ENCODE measurements at places on chromosomes 4 and X.
A peak's percentile ranks its signal among the peaks of the same experiment; 100 is the strongest.

DNA sequence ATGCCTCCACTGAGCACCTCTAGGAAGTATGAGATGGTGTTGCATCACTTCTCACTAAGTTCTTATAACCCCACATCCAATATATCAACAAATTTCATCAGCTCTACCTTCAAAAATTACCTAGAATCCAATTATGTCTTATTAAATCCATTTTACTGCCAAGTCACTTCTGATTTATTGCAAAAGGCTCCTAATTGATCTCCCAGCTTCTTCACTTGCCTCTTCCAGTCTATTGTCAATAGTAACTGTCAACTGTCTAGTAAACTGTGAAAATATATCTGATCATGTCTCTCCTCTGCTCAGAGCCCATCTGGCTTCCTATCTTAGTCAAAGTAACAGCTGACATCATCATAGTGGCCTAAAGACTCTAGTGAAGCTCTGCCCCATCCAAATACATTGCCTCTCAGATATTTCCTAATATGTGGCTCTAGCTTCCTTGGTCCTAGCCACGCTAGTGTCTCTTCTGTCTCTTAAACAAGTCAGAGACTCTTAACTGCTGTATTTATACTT, 414.5 kb upstream of the ATOH1 start:
- DNase-seq, result no peak

DNA sequence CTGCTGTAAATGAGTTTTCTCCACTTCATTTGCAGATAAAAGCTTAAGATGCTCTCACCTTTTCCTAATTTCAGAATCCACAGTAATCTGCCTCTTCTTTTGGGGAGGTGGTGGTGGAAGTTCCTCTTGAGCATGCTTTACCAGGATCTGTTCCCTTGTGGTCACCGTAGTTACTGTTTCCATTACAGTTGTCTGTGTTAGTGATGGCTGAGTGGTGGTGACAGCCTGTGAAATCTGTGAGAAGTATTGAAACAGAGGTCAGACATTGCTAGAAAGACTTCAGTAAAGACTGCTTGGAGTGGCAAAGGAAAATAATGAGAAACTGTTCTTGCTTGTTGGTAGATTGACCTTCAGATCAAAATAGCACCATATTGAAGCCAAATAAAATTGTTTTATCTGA, 666.2 kb downstream of the DMD start:
- DNase-seq, result no peak

DNA sequence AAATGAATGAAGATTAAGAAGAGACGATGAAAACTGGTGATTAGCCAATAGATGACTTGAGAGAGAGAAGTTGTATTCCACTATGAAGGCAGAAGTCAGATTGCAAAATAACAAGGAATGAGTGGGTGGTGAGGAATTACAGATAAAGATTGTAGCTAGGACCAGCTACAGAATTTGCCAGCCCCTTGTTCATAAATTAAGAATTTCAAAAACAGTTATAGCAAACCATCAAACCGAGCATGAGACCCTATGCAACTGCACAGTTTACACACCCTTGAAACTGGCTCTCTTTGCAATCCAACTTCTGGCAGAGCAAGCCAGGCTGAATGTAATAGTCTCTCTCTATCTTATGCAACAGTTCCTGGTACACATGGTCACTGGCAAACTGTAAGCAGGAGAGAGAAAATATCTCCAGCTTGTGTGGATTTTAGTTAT, 35.2 kb downstream of the STAP1 start:
- peak; percentile 80 for DNase-seq

- DNase-seq, result no peak
Measured at GRCh38 chr4:136742333-136742732, 790.0 kb downstream of the PCDH18 start.

DNA sequence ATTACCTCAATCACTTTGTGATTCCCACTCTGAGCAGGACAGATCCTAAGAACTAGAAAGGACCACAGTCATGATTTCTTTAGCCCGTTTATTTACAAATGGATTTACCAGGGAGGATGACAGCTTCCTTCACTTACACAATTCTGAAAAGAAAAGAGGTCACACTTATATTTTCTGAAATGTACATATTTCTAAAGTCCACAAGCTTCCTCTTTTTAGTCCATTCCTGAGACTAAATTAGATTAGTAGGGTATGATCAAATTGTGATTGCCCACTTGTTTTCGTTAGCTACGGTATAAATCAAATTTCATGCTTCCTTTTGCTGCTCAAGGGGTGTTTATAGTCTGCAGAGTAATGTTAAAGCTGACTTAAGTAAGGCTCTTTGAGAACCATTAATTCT, 7.6 kb upstream of the AMELX start:
- DNase-seq, result peak; percentile 13

GRCh38 chr4:118889312-118889691, 648 bp downstream of the SYNPO2 start:
- DNase-seq, result no peak

DNA sequence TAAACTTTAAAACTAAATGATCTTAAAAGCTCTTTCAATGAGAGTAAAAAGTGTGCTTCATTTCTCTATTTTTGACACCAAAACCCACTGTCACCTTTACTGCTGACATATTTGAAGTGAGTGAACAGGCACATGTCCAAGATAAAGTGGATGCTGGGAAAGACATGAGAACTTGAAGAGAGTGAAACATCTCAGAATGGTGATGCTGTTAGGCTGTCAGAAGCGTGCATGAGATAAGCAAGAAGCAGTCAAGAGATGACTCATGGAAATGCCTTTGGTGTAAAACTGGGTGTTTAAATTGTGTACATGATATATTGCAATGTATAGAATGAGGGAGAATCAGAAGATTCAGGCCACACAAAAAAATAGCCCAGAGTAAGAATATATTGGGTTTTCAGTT, 21.8 kb upstream of the GBA3 start:
- no peak for DNase-seq

GRCh38 chr4:7516096-7516772, 81.5 kb upstream of the PSAPL1 start:
- DNase-seq, result peak; percentile 3

- no peak for DNase-seq
Measured at GRCh38 chr4:107993969-107994368, 4.3 kb downstream of the HADH start.

DNA sequence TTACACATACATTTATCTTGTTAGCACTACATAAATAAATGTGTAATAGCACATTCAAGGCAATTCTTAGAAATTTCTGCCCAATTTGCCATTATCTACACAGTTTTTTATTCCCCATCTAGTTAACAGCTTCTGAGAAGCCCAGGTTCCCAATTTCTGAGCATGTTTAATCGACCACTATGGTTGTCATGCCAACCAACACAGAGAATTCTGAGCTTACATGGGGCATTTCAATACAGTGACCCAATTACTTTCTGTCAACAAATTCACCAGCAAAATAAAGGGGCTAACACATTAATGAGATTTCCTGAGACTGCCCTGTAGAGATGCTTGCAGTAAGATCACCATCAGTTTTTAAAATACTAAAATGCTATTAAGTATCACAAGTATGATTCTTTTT, 22.0 kb downstream of the GPM6A start:
- no peak for DNase-seq

- DNase-seq, result no peak
Measured at GRCh38 chr4:26459756-26460530, 30.3 kb downstream of the CCKAR start.

DNA sequence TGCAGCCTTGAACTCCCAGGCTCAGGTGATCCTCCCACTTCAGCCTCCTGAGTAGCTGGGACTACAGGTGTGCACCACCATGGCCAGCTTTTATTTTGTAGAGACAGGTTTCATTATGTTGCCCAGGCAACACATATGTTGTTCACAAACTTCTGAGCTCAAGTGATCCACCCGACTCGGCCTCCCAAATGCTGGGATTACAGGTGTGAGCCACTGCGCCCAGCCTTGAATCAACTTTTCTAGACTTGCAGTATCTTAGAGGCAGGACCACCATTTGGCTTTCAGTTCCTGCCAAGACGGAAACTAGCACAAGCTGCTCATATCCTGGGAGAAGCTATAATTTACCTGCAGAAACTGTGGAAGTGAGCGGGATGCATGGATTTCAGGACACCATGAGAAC, 19.9 kb downstream of the NAT8L start:
- DNase-seq, result no peak

- no peak for DNase-seq
Measured at GRCh38 chrX:43974100-43974475, 898 bp upstream of the NDP start.

DNA sequence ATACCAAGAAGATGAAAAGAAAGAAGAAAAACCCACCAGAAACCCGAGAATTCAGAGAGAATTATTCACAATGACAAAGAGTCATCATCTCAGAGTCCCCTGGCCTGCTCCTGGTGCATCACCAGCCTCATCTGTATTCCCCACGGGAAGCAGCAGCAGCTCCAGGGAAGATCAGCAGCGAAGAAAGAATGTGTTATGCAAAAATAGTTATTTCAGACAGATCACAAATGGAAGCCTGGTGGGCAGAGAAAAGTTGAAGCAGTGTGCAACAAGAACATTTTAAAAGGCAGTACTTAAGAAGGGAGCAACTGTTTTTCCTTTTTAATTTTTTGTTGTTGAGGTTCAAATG, 189.2 kb downstream of the PPP3CA start:
- no peak for DNase-seq

DNA sequence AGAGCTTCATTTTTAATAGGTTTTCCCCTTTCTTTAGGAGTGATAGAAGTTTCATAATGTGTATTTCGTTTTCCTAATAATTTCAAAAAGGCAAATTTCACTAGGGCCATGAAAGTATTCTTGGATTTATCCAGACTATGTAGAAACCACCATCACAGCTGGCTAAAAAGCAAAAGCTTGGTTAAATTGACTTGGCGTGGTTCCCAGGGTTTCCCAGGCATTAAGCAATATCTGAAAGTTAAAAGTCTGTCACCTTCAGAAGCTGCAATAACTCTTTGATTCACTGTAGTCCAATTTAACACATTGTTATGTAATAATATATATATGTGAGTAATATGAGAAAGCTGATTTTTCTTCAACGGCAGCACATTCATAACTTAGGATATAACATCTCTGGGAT, 38.3 kb downstream of the NDNF start:
- DNase-seq, result peak; percentile 20

GRCh38 chrX:102650903-102651241, 411 bp upstream of the GPRASP1 start:
- DNase-seq, result no peak

DNA sequence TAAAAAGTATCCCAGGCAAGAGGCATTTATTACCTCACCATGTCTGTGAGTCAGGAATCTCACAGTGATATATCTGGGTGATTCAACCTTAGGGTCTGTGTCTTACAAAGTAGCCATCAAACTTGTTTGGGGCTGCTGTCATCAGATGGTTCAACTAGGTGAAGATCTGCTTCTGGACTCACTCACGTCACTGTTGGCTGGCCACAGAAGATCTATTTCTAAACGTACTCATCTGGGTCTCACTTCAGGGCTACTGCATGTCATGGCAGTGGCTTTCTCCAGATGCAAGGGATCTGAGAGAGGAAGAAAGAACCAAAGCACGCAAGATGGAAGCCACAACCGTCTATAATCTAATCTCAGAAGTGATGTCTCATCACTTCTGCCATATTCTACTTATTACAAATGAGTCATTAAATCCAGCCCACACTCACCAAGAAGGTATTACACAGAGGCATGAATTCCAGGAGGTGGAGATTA, 267.8 kb upstream of the ANKRD50 start:
- DNase-seq, result no peak

DNA sequence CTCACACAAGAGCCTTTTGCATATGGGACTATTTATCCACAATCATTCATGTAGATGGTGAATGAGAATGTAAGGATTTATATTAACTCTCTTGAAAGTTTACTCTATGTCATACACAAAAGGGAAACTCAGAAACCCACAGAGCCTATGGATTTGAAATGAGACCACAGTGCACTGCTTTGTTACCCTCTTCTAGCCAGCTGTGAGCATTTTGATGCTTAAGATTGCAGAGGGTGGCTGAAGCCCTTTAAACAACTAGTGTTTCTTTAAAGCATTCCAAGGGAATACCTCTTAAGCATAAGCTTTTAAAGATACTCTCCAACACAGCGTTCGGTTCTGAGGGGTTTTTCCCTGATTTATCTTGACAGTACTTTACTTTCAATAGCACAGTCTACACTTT, 113.9 kb downstream of the NKX6-1 start:
- DNase-seq, result no peak

Measured in inflammatory macrophage treated with lipopolysaccharide for 1 hour (primary cell).